ENCODE measurements at places on chromosomes 3 and 15.

DNA sequence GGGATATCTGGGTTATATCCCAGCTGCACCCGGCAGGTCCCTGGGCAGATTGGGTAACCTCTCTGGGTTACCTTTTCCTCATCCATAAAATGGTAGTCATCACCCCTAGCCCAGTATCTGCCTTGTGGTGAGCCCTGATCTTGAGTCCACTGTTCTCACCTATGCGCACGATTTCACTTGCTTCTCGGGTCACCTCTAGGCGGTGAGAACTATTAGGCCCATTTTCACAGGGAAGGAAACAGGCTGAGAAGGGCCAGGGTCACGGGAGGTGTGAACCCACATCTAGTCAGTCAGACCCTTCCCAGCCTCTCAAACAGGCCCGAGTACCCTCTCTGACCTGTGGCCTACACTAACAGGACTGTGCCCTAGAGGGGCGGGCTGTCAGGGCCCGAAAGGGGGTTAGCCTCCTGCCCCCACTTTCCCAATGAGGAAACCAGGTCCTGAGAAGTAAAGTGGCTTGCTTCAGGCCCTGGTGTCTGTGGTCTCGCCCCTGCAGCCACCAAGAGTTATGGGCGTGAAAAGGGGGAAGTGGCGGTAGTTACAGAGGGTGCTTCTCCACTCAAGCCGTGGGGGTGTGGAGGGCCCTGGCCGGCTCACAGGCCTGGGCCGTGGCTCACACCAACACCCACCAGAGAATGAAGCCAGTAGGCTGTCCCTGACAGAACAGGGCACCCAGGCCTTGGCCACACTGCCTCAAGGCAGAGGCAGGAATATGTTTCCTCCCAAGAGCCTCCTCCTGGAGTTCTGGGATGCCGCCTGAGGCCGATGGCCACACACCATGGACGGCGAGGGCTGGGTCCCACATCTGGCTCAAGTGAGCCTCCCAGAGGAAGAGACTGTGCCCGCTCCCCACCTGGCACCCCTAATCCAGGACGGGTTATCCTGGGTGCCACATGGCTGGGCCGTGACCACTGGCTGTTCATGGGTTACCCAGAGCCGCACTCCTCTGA, 19.5 kb downstream of the PSTPIP1 start:
- no peak for DNase-seq

GRCh38 chr15:51051776-51052175, 42.9 kb downstream of the TNFAIP8L3 start:
- no peak for DNase-seq

GRCh38 chr15:40080847-40081246, 27.8 kb downstream of the BMF start:
- DNase-seq: no peak

GRCh38 chr3:56702490-56703315, 19.6 kb upstream of the TASOR start:
- DNase-seq: no peak

DNA sequence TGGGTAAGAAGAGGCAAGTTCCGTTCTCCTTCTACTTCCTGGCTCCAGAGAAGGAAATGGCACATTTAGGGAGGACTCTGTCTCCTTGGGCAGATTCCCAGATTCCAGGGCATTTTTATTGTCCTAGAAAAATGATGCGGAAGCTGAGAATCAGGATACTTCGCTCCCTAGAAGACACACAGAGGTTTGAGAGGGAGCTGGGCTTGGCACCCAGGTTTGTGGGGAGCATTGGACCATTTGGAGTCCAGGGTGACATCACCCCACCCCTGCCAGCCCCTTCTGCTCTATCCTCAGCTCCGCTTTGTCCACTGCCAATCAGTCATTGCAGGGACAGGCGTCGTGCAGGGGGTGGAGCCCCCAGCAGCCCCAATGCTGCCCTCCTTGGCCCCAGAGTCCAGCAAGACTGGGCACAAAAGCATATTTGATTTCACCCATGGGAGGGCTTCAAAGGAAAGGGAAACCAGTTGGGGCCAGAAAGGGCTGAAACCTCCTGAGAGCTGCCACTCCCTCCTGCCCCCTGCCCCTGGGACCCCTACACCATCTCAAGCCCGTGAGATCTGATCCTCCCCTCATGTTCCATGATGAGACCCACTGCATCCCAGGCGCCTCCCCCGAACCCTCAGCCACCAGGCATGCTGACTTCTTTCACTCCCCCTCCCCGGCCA, 129.8 kb upstream of the MEF2A start:
- DNase-seq: no peak

- no peak for DNase-seq
These were observed 143.6 kb upstream of the SEMA6D start for GRCh38 chr15:47573673-47574072.

Data from DMS79 (cell line).